Fibroblast of the conjunctiva (primary cell): ENCODE measurements at places on chromosomes 7 and 10.
A peak's percentile ranks its signal among the peaks of the same experiment; 100 is the strongest.

GRCh38 chr7:18900236-18900635 lies 217.2 kb downstream of the TWIST1 start:
- DNase-seq, result no peak

GRCh38 chr10:94125856-94126255 lies 132.1 kb downstream of the PLCE1 start:
- DNase-seq, result peak; percentile 43

DNA sequence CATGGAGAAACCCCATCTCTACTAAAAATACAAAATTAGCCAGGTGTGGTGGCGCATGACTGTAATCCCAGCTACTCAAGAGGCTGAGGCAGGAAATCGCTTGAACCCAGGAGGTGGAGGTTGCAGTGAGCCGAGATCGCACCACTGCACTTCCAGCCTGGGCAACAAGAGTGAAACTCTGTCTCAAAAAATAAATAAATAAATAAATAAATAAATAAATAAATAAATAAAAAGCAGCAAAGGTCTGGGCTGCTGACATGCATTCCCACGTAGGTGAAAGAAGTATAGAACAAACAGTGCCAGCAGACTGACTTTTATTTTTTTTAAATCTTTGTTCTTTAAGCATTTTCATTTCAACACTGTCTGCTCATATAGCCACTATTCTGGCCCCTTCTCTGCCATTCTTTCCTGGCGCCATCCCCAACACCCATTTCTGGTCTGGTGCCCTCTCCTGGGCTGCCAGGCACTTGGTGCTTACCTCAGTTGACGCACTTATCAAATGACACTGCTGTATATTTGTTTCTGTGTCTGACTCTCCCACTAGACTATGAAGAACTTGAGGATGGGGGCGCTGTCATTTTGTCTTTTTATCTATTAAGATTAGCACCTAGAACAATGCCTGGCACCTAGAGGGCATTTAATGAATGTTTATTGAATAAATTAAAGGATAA lies 15.6 kb downstream of the FAM107B start:
- DNase-seq, result no peak

GRCh38 chr10:98422182-98422581 lies 7.2 kb upstream of the PYROXD2 start:
- DNase-seq, result no peak

- DNase-seq, result no peak
Observed at GRCh38 chr7:2967253-2967652, 76.4 kb downstream of the CARD11 start.

DNA sequence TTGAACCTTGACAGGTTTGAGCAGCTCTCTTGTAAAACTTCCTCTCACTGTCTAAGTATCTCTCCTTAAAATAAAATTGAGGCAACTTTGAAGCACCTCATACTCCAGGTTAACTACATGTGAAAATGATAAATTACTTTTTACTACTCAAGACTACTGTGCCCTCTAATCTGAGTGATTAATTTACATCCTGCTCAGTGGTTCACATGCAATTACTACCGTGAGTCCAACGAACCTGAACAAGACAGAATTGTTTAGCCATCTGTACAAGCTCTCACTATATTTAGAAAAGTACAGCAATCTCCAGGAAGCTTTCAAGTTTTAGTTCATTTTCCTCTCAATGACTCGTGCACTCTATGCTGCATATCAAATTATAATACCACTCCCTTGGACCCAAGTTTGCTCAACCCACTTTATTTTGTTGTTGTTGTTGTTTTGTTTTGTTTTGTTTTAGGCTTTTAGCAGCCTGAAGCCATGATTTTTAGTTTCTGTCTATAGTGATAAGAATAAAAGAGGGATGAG lies 21.2 kb downstream of the PDE1C start:
- DNase-seq, result no peak

DNA sequence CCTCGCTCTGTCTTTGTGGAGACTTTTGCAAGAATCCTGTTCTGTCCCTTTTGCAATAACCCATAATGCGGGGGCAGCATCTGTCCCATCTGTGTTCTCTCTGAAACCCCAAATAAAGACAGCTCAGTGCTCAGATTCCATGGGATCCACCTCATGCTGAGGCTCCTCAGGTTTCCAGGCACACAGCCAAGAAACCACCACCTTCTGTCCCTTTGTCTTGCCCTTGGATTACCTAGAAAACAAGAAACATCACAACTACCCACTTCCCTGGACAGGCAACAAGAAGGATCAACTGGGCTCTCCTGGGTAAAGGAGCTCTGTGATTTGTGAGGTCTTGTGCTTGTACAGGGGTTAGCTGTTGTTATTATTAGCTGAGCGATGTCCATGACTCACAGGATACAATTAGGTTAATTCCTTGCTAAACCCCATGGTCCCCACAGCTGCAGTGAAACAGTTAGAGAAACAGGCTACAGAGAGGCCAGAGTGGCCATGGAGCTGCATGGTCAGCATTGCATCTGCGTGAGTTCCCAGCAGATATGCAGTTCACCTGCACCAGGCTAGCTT lies 50.2 kb downstream of the CXCL12 start:
- DNase-seq, result peak; percentile 55

DNA sequence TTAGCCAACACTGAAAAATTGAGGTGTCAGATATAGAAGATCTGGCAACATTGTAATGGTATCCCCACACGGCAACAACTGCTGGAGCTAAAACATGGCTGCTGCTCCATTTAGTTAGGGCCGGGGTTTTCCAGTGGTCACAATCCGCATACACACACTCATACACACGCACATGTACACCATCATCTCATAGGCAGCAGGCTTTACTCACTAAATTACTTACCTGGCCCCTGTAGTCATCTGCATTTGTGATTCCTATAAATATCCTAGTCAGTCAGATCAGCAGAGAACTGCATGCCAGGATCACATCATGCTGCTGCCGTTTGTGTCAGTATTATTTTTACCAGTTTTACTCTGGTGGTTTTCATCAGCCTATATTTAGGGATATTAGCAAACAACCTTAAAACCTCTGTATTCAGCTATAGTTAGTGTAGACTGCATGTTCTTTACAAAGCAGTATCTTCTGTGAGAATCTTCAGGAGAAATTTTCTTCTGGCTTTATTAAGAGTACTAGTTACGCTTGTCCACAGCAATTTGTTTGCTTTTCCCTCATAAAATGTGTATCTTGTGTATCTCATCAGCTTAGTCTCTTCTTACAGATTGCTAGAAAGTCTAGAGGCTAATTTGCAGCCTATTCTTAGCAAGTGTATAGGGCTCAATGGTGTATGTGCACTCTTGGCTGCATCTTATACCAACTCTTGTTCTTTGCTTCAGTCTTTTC lies 38.3 kb upstream of the PTPN12 start:
- DNase-seq, result no peak

DNA sequence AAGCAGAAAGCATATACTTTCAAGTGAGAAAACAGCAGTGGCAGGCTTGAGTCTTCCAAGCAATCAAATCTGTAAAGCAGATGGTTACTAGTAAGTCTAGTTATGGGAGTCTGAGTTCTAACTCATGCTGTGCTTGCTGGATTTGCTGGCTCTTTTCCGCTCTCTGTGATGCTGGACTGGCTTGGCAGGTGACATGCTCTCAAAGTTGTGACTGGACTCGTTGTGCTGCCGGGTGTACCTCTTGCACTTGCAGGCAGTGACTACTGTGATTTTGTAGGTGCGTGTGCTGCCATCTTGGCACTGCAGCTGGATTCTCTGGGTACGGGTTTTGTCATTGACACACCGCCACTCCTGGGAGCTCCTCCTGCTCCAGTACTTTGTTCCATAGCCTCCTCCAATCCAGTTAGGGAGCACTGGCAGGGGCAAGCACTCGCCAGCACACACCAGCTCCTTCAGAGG lies 3.1 kb downstream of the SOSTDC1 start:
- DNase-seq, result no peak

DNA sequence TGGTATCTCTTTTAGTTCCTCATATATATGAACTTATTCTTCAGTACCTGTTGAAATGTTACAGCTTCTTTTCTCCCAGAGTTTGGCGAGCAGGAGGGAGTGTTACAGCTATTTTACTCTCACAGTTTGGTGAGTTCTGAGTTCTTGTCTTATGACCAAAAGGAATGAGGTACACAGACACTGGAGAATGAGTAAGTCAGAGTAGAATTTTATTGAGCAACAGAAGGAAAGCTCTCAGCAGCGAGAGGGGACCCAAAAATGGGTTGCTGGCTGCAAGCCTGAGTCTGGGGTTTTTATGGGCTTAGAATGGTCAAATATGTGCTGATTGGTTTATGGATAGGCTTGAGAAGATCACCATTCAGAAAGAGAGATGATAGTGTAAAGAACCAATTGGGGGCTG lies 175.2 kb downstream of the CDK14 start:
- no peak for DNase-seq

DNA sequence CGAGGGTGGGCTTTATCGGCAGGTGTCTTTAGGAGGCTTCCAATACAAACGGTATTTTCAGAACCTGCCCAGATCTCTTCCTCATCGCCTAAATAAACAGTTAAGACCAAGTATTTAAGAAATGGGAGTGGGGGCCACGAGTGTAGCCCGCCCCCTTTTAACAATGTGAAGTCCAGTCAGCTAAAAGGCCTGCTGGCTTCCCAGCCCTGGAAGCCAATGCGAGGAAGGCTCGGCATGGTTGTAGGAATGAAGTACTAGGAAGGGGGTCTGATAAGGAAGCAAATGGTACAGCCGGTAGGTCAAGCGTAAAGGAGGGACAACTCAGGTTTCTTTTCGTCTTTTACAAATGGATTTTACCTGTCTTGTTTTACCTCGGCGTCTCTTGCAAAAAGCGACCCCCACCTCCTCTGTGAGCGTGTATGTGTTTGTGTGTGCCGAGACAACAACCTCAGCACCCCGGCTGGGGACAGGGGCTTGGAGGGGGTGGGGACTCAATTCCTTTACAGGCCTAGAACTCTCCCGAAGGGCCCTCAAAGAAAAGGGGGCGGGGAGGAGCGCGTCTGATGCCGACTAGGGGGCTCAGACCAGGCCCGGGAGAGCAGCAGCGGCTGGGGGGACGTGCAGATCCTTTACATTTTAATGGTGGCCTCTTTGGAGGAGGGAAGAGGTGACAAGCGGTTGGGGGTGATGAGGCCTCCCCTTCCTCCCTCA lies 147.6 kb downstream of the GPR85 start:
- DNase-seq, result no peak

- no peak for DNase-seq
Observed at GRCh38 chr10:119680650-119681081, 29.5 kb downstream of the BAG3 start.

DNA sequence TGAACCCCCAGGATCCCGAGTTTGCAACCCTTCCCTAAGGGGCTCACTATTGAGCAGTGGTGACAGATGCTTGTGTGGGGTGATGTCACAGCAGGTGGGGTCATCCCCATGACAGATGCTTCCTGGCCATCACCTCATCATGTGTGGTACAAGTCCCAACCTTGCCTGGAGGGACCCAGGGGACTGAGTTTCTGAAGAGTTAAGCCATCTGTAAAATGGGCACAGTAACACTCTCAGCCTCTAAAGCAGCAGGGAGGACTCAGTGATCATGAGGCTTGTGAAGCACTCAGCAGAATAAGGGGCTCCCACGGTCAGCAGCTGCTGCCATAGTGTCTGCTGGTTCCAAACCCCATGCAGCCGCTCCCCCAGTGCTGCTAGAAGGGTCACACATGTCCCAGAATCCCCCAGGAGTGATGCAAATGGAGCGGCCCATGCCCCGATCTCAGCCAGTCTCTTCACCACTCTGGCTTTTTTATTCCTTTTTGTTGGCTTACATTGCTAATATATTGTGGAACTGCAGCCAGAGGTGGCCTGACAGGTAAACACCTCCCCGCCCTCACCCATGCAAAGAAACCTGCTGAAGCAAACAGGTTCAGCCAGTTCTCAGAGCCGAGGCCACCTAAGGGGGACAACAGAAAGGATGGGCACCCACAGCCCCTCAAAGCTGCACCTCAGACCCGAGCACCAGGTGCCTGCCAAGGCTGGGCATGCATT lies 102.1 kb upstream of the PDGFA start:
- DNase-seq, result no peak

- DNase-seq, result no peak
Observed at GRCh38 chr10:115963848-115964247, 309.2 kb downstream of the GFRA1 start.

DNA sequence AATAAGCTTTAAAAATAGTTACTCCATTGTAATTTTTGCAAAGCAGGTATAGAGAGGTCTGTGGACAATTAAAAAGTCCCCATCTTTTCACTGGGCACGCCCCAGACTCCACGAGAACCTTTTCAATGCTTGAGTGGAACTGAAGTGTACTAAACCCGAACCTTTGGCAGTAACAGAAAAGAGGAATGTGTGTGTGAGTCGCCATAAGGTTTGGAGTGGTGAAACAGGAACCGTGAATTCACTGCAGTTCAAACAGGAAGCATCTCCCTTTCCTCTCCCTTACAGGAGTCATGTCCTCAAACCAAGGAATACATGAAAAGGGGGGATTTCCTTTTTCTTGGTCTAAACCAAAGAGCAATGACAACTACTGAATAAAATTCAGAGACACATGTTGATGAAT lies 23.2 kb downstream of the NDUFB2 start:
- DNase-seq, result no peak

DNA sequence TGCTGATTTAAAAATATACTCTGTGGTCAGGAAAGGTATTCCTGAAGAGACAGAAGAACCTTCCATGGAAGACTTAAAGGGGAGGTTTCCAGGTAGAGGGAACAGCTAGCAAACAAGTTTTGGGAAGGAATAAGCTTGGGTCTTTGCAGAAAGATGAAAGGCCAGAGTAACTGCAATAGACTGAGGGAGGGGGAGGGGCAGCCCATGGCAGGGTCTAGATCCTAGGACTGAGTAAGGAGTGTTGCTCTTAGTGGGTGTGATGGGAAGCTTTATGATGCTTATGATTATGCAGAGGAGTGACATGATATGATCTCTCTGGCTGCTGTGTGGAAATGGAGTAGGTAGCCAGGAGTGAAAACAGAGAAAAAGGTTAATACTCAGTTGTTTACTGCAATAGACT lies 90.0 kb upstream of the FEZF1 start:
- no peak for DNase-seq

DNA sequence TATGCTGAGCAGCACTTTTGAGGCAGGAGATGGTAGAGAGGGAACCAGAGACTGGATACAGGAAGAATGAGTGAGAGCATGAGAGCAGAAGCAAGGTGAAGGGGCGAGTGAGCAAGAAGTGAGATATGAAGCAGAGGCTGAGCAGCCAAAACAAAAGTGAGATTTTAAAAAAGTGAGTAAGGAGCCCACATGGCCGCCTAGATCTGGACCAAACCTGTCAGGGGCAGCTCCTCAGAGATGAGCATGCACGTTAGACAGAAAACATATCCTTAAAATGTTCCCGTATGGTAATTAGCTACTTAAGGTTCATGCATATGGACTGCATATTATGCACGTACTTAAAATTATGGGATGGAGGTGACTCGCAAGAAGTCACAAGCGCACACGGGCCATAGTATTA lies 22.5 kb downstream of the TMEM176A start:
- no peak for DNase-seq

DNA sequence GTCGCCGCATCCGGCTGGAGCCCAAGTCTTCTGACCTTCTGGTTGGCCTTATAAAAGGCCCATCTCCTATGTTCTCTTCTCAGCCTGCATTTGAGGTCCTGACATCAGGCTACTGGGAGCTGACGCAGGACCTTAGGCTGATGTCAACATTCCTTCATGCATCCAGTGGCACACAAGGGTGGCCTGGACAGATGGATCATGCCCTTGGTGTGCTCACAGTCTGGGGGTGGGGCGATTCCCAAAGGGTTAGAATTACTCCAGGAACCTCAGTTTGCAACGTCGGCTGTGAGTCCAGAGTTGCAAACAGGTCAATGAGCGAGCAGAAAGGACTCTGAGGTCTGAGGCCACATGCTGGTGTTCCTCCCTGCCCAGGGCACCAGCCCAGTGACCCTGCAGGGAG lies 8.2 kb upstream of the CLIP2 start:
- no peak for DNase-seq

- no peak for DNase-seq
Observed at GRCh38 chr10:406976-407375, 271.7 kb downstream of the ZMYND11 start.

GRCh38 chr7:86050918-86051317 lies 592.8 kb upstream of the GRM3 start:
- DNase-seq, result no peak
